ENCODE measurements at places on chromosomes 12 and 14.

DNA sequence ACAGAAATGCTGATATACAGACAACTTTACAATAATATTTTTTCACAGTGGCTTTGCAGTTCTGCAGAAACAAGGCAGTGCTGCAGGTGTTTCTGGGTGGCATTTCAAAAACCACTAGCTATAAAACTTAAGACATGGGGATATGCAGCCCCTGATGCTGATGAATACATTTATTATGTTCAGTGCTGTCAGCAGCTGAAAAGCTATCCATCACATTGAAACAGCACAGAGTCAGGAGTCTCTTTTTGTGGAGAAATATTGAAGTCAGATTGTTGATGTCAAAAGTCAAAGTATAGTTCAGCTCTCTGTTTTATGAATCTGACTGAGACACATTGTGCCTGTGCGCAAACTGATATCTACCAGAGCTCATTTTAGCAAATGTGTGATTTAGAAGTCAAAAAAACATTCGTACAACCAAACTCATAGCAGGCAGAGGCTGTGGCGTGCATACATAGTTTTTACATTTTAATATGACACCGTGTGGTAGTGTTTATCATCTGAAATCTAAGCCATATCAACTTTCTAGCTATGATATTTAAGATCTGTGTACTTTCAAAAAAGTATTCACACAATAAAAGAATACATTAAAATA lies 467.6 kb downstream of the PRKD1 start:
- no peak for DNase-seq

DNA sequence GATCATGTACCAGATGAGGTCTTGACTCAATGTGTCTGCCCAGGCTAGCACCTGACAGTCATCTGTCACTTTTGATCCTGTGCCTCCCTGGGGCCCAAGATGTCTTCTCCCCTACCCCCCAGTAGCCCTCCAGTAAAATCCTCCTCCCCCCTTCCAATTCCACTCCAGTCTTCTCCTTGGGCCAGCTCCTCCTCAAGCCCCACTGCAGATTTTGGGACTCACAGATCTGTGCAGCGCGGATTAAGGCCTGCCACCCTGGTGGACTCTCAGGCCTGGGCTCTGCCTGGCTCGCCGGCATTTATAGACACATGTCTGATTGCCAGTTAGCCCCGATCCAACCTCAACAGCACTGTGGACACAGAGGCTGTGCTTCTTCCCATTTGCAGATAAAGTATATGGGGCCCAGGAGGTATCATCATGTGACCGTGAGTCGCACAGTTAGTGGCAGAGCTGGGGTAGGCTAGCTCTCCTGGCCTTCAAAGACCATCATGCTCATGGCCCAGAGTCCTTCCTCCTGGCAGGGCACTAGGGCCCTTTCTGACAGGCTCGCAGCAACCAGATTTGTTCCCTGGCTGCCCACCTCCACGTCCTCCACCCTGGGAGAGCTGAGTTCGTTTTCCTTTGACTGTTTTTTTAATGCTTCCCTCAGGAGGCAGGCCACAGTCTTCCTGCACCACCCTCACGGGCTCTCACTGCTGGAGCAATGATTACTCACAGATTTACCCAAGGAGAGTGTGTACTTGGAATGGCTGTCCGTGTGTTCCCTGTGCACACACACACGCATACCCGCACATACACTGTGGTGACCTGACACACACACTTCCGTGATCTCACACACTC lies 98.3 kb upstream of the DIO3 start:
- no peak for DNase-seq

DNA sequence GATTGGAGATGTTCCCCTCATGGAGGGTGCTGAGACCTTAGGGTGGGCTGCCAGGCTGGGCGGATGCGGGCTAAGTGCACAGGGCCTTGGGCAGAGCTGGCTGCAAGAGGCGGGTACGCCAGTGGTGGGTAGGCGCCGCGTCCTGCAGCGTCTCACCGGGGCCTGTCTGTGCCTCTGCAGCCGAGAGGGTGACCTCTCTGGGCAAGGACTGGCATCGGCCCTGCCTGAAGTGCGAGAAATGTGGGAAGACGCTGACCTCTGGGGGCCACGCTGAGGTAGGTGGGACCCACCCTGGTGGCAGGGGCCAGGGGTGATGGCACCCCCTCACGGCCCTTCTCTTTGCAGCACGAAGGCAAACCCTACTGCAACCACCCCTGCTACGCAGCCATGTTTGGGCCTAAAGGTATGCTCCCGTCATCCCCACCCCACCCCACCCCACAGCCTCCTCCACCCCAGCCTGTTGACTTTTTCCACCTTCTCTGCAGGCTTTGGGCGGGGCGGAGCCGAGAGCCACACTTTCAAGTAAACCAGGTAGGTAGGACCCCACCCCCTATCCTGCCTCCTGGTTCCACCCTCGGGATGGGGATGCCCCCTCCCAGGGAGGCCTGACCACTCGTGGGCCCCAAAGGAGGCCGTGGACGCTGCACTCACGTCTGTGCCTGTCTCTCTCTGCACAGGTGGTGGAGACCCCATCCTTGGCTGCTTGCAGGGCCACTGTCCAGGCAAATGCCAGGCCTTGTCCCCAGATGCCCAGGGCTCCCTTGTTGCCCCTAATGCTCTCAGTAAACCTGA lies 1.5 kb downstream of the CRIP1 start:
- no peak for DNase-seq

GRCh38 chr14:103378038-103378854 lies 7.0 kb upstream of the MARK3 start:
- DNase-seq: no peak

DNA sequence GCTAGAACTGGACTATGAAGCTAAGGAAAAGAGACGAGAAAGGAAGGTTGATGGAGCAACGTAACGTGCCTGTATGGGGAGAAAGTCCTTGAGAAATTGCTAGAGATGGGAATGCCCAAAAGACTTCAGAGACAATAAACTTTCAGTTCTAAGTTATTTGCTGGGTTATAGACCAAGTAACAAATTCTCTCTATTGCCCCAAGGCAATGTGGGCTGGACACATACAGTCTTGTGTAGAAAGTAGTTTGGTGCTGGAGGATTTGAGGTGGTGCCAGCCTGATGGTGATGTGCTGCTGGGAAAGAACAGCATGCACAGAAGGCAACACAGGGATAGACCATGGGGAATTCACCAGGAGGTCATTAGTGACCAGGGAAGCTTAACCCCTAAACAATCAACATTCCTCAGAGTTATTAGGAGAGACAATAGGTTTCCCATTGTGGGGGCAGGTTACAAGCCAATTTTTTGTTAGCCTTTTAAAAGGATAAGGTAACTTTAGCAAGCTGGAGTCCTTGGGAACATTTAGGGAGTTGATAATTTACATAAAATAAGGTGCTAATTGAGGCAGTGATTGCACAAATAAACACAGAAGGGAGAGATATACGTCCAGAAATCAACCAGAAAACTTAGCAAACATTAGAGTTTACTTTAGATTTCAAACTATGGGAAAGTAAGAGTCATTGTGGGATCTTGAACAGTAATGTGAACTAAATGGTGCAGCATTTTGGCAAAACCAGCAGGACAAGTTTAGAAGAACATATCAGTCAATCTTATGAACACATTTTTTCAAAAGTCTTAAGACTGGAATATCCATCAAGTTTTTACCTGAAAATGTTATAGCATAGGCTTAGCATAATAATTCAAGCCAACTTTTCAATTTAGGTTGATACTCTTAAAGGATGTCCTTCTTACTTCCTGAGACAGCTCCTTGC lies 61.4 kb downstream of the LMNTD1 start:
- no peak for DNase-seq

DNA sequence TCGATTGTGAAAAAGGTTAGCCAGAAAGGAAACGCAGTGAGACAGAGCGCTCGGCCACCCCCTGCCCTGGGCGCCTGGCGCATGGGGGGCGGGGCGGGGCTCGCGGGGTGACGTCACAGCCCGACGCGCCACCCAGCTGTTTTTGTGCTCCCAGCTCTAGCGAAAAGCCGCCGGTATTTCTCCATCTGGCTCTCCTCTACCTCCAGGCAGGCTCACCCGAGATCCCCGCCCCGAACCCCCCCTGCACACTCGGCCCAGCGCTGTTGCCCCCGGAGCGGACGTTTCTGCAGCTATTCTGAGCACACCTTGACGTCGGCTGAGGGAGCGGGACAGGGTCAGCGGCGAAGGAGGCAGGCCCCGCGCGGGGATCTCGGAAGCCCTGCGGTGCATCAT lies at the start of gene GABARAPL1:
Gene GABARAPL1 (plus strand): TSS at position 139 of the 393 bp plus-strand sequence. CDS start 253 bp downstream, at position 392.
- peak; percentile 83 for DNase-seq

DNA sequence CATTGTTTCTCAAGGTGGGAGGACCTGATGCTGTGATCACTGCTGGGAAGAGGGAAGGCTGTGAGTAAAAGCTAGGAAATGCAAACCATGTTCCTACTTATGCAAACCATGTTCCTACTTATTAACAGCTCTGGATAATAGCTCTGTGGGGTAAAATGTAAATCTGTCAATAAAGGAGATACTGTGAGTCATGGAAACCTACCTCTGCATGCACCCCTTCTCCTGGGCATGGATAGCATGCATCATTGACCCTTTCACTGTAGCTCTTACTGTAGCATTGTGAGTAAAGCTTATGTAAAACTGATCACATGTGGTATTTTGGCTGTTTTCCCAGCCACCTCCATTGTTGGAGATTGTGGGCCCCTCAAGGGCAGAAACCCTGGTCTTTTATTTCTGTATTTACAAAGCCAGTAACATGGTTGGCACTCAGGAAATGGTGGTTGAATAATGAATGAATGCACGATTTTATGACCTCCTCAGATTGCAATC lies 253.7 kb downstream of the GRIN2B start:
- DNase-seq: no peak

DNA sequence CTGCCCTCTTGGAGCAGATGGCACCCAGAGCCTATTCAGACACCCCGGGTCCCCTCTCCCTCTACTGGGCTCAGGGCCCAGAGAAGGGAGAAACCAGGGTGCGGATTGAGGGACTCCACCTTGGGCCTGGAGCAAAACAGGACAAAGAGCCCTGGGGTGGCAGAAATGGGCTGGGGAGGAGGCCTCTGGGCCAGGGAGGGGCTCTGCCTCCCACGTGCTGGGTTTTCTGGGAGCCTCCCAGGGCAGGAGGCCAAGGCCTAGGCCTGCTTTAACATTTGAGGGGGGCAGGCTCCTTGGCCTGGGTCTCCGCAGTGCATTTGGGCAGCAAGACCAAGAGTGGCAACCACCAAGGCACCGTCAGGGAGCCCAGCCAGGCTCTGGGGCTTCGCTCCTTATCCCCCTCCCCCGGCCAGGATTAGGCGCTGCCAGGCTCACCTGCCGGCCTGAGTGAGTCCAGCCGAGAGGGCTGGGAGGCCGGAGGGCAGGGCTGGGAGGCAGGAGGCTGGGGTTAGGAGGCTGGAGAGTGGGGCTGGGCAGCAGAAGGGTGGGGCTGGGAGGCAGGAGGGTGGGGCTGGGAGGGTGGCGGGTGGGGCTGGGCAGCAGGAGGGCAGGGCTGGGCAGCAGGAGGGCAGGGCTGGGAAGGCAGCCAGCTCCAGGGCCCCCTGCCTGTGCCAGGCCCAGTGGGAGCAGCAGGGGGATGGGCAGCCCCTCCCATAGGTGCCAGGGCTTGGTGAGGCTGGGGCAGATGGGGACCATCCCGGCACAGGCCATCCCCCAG lies 101.8 kb upstream of the EIF5 start:
- DNase-seq: no peak

DNA sequence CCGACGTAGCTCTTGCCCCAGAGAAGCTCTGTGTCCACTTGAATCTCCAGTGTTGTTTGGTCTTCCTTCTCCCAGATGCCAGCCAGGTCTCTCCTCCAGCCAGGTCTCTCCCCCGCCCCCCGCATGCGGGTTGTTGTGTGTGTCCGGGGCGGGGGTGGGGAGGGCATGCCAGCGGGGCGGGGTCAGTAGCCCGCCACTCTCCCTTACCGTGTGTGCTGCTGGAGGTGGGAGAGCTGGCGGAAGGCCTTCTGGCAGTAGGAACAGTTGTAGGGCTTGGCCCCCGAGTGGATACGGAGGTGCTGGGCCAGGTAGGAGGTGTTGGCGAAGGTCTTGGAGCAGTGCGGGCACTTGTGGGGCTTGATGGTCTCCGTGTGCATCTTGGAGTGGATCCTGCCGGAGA lies 9.2 kb upstream of the ING4 start:
- no peak for DNase-seq

DNA sequence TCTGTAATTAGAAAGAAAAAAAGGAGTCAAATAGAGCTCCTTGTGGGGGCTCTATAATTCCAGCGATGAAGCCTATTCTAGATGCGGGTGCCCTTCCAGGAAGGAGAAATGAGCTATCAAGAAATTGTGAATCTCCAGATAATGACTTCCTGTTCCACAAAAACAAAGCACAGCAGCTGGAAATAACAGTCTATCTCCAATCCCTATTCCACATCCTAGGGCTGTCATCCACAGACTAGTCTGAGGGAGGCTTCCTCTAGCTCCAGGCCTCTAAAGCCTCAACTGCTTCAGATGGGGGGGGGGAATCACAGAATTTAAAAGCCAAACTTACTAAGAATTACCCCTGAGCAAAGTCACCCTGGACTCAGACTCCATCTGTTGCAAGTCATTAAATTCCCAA lies 77.4 kb upstream of the GTF2A1 start:
- no peak for DNase-seq

DNA sequence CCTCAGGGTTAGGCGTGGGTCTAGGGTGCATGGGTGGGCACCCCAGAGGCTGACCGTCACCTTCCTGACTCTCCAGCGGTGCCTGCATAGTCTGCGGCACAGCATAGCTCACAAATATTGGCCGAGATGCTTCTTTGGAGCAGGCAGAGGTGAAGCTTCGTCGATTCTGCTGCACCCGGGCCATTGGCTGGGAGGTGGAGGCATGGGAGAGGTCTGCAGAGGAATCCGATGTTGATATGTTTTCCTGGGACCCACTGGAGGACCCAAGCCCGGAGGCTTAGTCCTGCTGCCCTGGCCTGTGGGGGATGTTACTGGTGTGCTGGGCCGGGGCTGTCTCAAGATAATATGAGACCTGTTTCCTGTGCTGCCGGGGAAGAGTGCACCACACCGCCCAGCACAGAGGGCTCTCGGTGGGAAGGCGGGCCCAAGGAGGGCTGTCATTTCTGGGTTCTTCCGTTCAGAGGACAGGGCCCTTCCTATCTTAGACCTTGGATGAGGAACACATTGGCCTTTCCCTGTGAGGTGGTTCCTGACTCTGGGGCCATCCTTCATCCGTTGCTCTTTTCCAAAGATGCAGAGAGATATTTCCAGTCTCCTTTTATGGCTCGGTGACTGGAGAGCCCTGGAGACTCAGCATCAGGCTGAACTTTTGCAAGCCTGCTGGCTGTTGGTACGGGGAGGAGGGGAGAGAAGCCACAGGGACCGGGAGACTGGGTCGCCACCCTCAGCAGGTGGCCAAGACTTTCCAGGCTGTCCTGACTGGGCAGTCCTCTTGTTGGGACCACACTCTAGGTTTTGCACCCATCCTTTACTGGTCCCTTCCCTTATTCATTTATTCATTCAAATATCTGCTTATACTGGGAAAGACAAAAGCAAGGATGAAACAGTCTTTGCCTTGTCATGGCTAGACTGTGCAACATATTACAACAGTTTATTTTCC lies 143.5 kb downstream of the TSPAN9 start:
- no peak for DNase-seq
